ENCODE measurements at places on chromosomes 16 and 17.

DNA sequence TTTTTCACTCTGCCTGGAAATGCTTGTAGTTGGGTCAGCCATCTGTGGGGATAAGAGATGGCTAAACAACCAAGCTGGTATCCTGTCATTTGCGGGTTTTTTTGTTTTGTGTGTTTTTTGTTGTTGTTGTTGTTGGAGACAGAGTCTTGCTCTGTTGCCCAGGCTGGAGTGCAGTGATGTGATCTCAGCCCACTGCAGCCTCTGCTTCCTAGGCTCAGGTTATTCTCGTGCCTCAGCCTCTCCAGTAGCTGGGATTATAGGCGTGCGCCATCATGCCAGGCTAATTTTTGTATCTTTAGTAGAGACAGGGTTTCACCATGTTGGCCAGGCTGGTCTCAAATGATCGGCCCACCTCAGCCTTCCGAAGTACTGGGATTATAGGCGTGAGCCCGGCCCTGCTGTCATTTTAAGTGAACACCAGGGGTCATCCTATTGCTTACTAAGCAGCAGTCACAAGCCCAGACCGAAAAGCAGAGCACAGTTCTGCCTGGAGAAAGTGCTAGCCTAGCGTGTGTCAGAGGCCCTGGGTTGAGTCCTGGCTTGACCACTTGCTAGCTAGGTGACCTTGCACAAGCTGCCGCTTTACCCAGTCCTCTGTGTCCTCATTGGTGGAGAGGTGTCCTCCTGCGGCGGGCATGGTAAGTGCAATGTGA lies 4.6 kb downstream of the SMCR8 start:
- DNase-seq: no peak

DNA sequence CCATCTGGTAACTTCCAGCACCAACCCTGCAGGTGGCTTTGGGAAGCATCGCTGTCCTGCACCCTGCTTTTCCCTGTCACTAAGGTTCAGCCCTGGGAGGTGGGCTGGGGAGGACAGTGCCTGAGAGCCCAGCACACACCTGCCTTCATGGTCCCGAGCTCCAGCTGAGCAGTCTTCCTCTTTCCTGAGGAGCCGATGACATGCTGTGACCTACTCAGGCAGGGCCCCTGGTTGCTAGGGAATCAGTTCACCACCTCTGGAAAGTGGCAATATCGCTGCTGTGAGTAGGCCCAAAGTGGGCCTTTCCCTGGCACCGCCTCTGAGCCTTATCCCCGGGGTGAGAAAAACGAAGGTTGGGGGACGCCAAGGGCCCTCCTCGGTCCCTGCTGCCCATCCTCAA lies 17.9 kb downstream of the ST3GAL2 start:
- no peak for DNase-seq

DNA sequence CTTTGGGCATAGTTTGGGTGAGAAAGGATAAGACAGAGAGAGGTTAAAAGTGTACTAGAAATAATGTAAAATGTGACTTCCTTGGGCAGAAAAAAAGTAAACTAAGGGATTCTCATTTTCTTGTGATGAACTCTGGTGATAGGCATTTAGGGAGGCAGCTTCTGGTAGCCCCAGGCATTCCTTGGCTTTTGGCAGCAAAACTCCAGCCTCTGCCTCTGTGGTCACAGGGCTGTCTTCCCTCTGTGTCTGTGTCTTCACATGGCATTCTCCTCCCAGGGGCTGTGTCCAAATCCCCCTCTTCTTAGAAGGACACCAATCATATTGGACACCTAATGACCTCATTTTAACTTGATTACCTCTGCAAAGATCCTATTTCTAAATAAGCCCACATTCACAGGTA lies 54.7 kb downstream of the HS3ST3B1 start:
- no peak for DNase-seq

- peak; percentile 75 for DNase-seq
Observed at GRCh38 chr16:81204798-81205680, 33.5 kb upstream of the BCO1 start.

GRCh38 chr17:83097831-83098230 lies 18.4 kb downstream of the METRNL start:
- no peak for DNase-seq

- no peak for DNase-seq
Observed at GRCh38 chr16:82955741-82956348, 329.1 kb downstream of the CDH13 start.

GRCh38 chr17:38709104-38709820 lies 4.2 kb downstream of the MLLT6 start:
- no peak for DNase-seq

DNA sequence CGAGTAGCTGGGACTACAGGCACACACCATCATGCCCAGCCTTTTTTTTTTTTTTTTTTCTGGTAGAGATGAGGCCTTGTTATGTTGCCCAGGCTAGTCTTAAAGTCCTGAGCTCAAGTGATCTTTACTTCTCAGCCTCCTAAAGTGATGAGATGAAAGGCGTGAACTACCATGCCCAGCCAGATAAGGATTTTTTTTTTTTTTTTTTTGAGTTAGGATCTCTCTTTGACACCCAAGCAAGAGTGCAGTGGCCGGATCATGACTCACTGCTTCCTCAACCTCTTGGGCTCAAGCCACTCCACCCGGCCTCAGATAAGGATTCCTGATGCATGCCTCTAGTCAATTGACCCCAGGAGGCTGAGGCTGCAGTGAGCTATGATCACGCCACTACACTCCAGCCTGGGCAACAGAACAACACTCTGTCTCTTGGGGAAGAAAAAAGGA lies 11.2 kb upstream of the PLEKHG4 start:
- no peak for DNase-seq

GRCh38 chr17:29642171-29642611 lies 19.5 kb upstream of the CORO6 start:
- no peak for DNase-seq
